GM23248 (cell line): ENCODE measurements at places on chromosomes 4 and X.

DNA sequence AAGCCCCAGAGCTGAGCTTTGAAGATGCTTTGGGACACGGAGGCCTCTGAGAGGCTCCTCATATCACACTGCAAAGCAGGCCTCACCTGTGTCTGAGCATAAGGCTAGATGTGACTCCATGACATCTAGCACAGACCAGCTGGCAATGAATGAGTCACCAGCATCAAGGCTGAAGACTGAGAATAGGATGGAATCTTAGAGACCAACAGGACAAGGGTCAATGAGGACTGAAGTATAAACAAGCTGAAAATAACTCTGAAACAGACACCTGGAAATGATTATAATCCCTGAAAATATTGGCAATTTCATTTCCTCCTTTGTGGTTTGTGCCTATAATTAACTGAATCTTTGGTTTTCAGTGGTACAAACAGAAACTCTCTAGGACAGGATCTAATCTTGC lies 87.1 kb upstream of the PRPS1 start:
- peak; percentile 6 for DNase-seq

DNA sequence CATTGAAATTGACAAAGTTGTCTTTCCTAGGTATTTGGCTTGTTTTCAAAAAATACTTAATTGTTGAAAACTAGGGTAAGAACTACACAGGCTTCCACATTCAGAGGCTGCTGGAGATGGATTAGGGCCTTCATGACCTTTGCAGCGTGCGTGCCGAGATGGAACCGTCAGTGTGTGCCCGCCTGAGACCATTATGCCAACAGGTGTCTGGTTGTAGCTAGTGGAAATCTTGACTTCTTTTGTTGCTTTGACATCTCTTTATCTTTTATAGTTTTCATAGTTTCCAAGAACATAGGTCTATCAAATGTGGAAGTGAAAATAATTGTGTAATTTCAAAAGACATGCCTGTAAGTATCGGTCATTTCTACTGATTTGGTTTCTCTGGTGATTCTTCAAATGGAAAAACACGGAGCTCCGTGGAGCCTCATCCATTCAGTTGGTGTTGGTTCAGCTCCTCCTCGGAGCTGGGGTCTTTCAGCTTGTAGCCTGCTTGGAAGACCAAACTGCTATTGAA lies 38.9 kb upstream of the CLCN4 start:
- no peak for DNase-seq

DNA sequence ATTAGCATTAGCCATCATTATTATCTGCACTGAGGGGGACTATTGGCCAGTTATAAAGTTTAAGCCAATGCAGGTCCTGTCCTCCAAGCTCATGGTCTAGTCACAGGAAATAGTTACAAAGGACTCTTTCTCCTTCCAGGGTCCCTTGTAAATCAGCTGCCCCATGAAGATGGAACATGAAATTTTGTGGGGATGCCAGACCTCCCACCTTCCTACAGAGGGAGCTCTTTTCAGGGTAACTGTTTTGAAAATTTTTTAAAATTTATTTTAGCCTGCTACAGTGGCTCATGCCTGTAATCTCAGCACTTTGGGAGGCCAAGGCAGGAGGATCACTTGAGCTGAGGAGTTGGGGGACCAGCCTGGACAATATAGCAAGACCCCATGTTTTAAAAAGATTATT lies 124.4 kb upstream of the SLC34A2 start:
- peak; percentile 8 for DNase-seq

- DNase-seq: no peak
Observed at GRCh38 chr4:66855956-66856355, 689.3 kb downstream of the CENPC start.

DNA sequence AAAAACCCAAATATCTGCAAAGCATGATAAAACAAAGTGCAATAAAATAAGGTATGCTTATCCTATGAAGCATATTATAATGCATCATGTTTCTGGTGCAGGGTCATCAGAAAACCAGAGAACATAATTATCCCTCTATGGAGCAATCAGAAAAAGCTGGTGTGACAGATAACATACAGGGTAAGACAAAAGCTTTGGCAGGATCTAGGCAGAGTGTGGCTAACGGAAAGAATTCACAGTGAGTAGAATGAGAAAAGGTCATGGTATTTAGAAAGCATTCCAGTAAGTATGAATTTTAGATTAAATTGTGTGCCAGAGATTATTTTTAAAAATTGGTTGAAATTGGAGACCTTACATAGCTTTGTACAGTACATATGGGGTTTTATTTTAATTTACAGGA lies 29.0 kb upstream of the UGT2B4 start:
- no peak for DNase-seq

DNA sequence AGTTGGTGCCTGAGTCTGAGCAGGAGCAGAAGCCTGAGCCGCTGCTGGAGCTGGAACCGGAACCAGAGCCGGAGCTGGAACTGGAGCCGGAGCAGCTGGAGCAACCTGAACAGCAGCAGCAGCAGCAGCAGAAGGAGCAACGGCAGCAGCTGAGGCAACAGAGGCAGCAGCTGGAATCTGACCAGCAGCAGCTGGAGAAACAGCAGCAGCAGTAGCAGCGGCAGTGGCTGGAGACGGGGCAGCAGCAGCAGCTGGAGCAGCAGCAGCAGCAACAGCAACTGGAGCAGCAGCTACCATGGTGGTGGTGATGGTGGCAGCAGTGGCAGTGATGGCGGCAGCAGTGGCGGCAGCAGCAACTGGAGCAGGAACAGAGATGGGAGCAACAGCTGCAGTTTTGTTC lies 61.5 kb downstream of the AMOT start:
- no peak for DNase-seq

DNA sequence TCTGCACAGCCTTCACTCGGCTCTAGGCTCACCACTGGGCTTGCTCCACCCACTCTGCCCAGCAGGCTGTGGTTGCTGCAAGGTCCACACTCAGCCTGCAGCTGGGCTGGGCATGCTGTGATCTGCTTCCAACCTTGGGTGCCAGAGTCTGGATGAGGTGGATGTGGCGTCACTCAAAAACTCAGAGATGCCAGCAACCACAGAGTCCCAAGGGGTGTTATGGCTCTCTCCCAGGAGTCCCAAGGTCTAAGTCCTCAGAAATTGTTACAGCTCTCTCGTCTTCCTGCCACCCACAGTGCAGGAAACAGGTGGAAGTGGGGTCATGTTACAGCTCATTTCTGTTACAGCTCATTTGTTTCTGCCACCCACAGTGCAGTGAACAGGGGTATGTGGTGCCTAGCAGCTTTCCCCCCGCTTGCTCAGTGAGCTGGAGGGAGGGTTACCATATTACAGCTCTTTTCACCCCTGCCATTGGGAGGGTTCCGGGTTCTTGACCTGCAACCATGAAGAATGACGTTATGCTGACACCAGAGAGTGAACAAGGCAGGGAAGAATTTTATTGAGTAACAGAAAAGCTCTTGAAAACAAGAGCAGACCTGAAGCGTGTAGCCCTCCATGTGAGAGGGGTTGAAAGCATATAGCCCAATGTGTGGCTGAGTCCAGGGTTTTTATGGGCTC lies 893.9 kb downstream of the PCDH7 start:
- no peak for DNase-seq

- no peak for DNase-seq
Observed at GRCh38 chr4:145823743-145824142, 114.9 kb downstream of the ZNF827 start.

DNA sequence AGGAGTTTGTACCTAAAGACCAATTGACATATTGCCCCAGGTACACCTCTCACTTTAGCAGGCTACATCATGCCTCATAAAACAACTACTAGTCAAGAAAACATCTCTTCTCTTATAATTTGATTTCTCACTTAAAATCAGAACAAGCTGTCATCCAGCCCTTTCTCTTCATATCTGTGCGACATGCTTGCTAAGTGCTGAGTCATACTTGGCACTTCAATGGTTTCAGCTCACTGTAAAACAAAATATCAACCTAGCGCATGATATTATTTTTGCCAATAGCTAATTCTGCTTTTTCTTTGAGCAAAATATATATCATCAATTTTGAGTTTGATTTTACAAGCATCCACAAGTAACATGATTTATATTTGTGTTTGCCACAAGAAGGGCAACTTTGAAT lies 27.9 kb upstream of the FUNDC1 start:
- DNase-seq: peak; percentile 60

GRCh38 chr4:38495446-38495845 lies 168.6 kb upstream of the KLF3 start:
- no peak for DNase-seq

DNA sequence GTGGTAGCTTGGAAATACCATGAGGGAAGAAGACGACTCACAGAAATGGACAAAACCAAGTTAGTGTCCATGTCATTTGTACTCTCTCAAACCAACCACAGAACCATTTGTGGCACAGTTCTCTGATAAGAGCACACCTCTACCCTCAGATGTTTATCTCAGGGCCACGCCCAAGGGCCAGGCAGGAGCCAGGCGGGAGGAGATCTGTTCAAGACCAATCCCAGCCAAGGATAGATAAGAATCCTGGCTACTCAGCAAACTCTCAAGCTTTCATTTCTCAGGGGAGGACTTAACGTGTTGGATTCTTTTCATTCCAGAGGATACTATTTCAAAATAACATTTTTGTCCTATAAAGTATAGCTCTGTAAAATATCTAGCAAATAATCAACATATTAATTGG lies 95.0 kb downstream of the NYX start:
- DNase-seq: no peak

DNA sequence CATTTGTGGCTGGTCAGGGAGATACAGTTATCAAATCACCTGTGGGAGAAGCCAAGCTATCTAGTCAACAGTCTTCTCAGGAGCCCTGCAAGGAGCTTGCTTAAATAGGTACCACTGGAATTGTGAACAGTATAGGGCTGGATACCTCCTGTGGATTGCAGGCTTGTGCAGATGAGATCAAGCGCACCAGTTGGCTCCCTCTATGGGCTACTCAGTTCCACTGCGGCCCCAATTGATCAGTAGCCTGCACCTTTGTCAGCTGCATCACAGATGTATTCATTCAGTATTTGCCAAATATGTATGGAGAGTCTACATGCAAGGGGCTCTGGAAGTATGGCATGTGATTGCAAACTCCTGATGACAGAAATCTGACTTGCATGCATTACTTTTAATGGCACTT lies 28.6 kb downstream of the TEX13A start:
- peak; percentile 18 for DNase-seq

- DNase-seq: peak; percentile 14
Observed at GRCh38 chrX:40573763-40574162, 7.0 kb upstream of the ATP6AP2 start.

DNA sequence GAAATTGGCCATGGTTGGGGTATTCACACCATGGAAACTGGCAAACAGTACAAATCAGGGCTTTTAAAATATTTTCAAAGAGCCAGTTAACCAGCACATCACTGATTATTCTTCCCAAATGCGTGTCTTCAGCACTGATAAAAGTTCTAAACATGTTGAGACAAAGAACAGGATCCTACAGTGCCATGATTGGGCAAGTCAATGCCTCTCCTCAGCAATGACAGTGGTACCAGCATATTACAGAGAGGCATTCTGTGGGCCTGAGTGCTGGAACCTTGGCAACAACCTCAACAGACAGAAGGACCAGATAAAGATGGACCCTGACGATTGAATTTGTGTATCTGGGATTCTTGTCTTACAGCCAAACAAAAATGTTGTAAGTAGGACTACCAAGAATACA lies 108.9 kb downstream of the EFHC2 start:
- no peak for DNase-seq

DNA sequence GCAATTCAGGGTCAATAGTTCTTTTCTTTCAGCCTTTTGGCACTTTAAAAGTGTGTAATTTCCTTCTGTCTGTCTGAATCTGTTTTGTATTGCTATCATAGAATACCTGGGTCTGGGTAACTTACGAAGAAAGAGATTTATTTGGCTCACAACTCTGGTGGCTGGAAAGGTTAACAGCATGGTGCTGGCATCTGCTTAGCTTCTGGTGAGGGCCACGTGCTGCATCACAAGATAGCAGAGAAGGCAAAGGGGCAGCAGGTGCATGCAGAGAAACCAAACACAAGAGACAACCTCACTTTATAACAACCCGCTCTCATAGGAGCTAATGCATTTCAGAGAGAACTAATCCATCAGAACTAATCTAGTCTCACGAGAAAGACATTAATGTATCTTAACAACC lies 18.8 kb downstream of the RGN start:
- DNase-seq: no peak

DNA sequence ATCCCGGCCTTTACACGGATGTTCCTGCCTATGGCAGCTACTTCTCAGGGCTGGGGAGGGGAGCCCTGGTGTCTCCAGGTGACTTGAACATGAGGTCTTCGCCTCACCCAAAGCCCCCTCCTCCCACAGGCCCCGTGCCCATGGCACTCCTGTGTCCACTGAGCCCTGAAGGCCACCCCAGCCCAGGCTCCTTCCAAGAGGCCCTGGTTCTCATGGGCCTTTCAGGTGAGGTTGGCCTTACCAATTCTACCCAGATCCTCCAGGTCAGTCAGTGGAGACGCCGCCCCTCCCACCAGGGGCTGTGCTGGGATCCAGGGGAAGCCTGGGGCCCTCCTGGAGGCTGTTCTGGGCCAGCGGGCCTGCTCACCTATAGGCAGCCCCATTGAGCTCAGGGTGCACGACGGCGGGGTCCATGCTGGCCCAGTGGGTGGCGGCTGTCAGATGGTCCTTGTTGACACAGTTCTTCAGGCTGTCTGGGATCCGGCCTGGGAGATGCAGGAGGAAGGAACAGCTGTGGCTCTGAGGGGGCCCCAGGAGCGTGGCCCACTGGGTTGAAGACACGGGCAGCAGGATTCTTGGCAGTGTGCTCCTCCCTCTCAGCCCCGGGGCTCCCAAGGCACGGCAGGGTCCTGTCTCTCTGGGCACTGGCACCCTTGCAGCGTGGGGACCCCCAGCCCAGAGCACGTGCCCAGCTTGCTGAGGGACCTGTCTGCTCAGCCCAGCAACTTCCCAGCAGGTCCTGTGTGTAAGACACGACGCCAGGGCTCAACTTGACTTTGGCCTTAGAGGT lies 36.2 kb downstream of the CTBP1 start:
- no peak for DNase-seq

- DNase-seq: no peak
Observed at GRCh38 chrX:42028109-42028508, 104.8 kb upstream of the CASK start.

GRCh38 chr4:1767061-1767769 lies 25.9 kb upstream of the FGFR3 start:
- DNase-seq: peak; percentile 29

GRCh38 chrX:136250191-136251040 lies 784 bp downstream of the MAP7D3 start:
- peak; percentile 59 for DNase-seq

DNA sequence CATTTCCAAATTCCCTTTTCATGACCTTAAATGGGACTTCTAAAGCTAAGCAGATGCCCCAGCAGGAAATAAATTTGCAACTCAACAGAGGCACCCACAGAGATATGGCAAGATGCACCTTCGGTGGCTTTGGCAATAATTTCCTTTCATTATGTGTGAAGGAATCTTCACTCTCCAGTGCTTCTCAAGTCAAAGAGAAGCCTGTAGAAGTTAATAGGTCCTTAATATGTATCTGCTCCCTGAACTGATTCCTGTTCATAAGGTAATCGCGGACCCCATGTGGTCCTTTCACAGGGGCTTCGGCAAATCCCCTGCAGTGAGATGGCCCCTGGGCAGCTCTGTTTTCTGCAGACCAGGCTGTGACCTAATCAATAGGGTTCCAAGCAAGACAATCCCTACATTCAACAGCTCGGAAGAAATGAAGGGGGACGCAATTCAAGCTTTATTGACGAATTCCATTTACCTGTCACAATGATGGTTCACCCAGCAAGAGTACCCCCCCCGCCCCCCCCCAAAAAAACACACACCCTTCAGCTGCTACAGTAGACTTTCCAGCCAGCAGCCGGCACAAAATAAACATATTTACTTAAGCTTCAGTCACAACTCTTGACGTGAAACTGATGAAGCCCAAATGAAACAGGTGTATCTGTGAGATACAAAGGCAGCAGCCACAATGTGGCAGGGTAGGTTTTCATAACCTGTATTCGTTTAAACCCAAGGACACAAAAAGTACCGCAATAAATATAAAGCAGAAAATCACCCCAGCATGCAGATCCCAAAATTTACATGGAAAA lies 35.3 kb downstream of the FAT1 start:
- no peak for DNase-seq
